Activated naive CD8-positive, alpha-beta T cell treated with anti-CD3 and anti-CD28 coated beads for 36 hours (primary cell): ENCODE measurements at places on chromosomes 5 and 9. TPM values are rescaled to one million over a fixed set of nuclear protein-coding genes. Genes with fewer than 3 reads are reported as not detected.

Gene CORO2A
- 8.2 TPM for total RNA-seq

DNA sequence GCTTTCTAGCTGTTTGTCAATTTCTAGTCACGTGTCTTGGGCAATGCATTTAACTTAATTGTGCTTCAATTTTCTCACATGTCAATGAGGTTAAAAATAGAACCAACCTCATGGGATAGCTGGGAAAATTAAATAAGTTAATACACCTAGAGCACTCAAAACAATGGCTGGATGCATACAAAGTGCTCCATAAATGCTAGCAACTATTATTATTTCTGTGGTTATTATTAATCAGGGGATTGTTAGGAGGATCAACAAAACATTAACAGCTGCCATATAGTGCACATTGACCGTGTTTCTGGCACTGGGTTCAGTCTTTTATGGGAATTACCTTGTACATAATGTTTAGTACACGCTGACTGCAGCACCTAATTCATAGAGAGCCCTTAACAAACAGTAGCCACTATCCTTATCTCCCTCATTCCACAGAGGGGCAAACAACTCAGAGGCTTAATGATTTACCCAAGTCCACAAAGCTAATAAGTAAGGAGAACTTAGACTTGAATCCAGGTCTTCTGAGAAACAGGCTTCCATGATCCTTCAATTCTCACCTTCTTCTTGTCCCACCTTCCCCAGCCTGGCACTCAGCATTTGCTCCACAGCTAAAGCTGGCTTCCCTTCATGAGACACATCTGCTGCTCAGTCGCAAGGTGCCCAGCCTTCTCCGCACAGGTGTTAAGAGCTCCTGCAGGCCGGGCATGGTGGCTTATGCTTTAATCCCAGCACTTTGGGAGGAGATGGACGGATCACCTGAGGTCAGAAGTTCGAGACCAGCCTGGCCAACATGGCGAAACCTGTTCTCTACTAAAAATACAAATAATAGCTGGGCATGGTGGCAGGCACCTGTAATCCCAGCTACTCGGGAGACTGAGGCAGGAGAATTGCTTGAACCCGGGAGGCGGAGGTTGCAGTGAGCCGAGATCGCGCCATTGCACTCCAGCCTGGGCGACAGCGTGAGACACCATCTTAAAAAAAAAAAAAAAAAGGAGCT is 137.4 kb upstream of the ABCA1 start:
- no peak for DNase-seq

Gene SLC45A2
- not detected for total RNA-seq

- no peak for DNase-seq
These were observed 346.1 kb upstream of the PTGER4 start for GRCh38 chr5:40333459-40334241.

- no peak for DNase-seq
These were observed 238.6 kb upstream of the ADAMTSL1 start for GRCh38 chr9:18235181-18235908.

GRCh38 chr9:131545786-131546335 is 538 bp downstream of the PRRT1B start:
- no peak for DNase-seq

Gene PPP1R26
- total RNA-seq: 0.20 TPM

DNA sequence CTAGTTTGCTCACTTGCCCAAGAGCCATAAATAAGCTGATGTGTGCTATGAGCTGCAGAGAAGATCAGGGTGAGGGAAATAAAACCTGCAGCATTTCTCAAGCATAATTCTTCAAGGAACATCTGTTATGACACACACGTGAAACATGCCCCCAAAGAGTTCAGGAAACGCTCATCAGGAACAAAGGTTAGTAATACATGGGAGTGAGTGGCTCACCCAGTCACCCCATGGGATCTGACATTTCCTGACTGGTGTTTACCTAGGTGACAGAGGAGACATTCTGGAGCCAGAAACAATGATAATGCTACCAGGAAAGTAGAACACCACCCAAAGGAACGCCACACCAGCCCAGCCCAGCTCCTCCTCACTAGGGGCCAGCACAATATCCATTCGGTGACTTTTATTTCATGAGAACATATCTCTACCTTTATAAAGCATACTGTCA is 66.0 kb downstream of the FRMD3 start:
- DNase-seq: no peak

Gene ARL14EPL
- not detected for total RNA-seq

DNA sequence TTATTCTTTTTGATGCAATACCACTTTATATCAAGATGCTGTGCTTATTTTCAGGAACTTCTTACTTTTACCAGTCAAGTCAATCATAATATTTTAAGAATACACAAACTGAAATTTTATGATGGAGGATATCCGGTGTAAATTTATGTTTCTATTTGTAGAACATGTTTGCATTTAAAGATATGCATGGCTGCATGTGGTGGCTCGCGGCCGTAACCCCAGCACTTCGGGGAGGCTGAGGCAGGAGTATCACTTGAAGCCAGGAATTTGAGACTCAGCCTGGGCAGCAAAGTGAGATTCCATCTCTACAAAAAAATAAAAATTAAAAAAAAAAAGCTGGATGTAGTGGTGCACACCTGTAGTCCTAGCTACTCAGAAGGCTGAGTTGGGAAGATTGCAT is 73.5 kb upstream of the ALDH1A1 start:
- DNase-seq: no peak

- DNase-seq: no peak
These were observed 464.0 kb upstream of the ZNF608 start for GRCh38 chr5:125210242-125210947.

Gene GFI1B
- not detected for total RNA-seq

- DNase-seq: no peak
These were observed 34.7 kb downstream of the LMNB1 start for GRCh38 chr5:126811515-126812198.

DNA sequence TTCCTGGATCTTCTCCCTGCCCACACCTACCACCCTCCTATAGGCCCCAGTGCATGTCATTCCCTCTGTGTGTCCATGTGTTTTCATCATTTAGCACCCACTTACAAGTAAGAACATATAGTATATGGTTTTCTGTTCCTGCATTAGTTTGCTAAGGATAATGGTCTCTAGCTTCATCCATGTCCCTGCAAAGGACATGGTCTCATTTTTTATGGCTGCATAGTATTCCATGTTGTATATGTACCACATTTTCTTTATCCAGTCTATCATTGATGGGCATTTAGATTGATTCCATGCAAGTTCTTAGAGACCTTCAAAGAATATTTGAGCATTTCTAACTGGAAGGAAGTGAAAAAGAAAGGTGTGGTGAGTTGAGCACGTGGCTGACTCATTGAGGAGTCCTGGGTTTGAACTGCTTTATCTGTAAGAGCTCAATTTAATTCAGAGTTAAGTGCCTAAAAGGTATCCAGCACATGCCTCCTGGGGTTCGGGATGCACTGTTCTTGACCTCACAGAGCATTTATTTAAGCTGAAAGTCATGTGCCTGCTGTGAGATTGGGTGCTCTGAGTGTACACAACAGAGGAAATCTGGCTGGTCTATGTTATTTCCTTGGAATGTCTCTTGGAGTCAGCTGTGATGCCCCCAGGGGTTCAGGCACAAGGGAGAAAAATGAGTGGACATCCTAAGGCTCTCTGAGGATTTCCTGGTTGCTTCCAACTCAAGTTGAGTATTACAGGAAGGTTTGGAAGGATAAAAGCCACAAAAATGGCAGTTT is 56.4 kb downstream of the SH3GL2 start:
- no peak for DNase-seq

Gene NXNL2
- not detected for total RNA-seq

GRCh38 chr5:67454957-67455561 is 258.5 kb upstream of the CD180 start:
- no peak for DNase-seq

Gene IFNA14
- not detected for total RNA-seq

Gene RANBP6
- 18.3 TPM for total RNA-seq

GRCh38 chr9:134717924-134718645 is 76.5 kb downstream of the COL5A1 start:
- DNase-seq: no peak

DNA sequence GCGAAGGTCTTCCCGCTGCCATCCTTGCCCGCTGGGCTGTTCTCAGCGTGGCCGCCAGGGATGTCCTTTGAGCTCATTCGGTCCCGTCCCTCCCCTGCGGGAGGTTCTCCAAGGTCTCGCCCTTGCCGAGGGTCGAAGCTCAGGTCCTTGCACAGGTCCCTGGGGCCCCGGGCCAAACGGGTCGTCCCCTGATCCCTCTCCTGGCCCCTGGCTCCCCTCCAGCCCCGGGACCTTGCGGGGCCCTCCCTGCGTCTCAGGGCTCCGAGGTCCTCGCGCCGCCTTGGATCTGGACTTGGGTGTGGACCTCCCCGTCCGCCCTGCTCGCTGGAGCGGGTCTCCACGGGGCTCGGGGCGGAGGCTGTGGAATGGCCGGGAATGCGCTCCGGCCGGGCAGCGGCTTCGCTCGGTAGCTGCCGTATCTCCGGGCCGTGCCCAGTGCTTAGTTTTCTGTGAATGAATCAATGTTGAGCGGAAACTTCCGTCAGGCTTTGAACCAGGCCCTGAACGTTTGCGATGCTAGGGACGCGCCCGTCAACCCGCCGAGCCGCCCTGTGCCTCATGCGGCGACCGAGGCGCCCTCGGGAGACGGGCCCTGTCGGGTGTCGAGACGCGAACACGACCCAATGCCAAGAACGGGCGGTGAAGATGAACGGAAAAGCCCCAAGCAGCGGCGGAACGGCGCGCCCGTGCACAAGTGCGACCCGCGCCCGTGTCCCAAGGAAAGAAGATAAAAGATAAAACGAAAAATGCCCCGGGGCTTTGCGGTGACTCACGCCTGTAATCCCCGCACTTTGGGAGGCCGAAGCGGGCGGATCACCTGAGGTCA is 780 bp downstream of the RNU6ATAC start:
- DNase-seq: peak; percentile 75

GRCh38 chr5:77935506-77936364 is 159.6 kb upstream of the TBCA start:
- DNase-seq: peak; percentile 19

GRCh38 chr5:146116361-146116760 is 11.0 kb upstream of the PLAC8L1 start:
- DNase-seq: no peak

Gene CBY3
- 1.1 TPM for total RNA-seq

GRCh38 chr9:33111631-33112030 is 35.2 kb upstream of the SMU1 start:
- no peak for DNase-seq

DNA sequence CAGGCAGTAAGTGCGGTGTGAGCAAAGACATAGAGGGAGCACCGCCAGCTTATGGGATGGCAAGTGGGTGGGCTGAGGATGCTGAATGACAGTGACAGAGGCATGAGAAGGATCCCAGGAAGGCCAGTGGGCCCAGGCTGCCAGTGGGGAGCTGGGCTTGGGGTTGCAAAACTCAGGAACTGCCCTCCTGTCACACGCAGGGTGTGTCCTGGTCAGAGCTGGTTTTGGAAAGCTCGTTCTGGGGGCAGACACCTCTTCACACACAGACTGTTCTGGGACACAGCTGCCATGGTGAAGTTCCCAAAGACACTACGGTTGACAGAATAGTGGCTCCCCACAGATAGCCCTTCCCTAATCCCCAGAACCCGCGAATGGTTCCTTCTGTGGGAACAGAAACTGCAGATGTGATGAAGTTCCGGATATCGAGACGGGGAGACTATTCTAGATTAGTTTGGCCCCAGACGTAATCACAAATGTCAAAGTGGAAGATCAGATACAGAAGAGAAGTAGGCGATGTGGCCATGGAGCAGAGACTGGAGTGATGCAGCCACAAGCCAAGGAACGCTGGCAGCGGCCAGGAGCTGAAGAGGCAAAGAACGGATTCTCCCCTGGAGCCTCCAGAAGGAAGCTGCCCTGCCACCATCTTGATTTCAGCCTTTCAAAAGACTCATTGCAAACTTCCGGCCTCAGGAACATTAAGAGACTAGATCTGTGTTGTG is 159.0 kb downstream of the COL23A1 start:
- DNase-seq: no peak

Gene HRH2
- 40.2 TPM for total RNA-seq

Gene CTXN3
- total RNA-seq: not detected

- no peak for DNase-seq
These were observed 99.4 kb upstream of the MVB12B start for GRCh38 chr9:126226991-126227936.

GRCh38 chr9:76395381-76395780 is 1.2 kb upstream of the RFK start:
- DNase-seq: no peak
